ENCODE measurements at places on chromosomes 13 and 19. TPM values are rescaled to one million over a fixed set of nuclear protein-coding genes. Genes with fewer than 3 reads are reported as not detected.

GRCh38 chr19:55242517-55242916 is 14.0 kb upstream of the TMEM86B start:
- no peak overlapping the region for H3K4me3 ChIP-seq
- no peak overlapping the region for H3K27ac ChIP-seq
- no peak for DNase-seq
- H3K4me1 ChIP-seq = no peaks in the 10 kb centered on the region

DNA sequence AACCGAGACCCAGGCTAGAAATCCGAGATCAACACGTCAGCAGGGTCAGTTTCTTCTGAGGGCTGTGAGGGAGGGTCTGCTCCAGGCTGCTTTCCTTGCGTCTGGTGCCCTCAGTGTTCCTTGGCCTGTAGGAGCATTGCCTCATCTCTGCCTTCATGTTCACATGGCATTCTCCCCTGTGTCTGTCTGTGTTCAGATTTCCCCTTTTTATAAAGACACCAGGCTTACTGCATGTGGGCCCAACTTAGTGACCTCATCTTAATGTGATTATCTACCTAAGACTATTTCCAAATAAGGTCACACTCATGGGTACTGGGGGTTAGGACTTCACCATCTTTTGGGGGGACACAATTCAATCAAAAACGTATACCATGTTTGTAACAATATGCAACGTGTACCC is 57.2 kb upstream of the C1QTNF9 start:
- no peak overlapping the region for H3K27ac ChIP-seq
- peaks cover 8% of the 10 kb centered on the region for H3K4me1 ChIP-seq
- no peak overlapping the region for H3K4me3 ChIP-seq
- no peaks in the 10 kb centered on the region for H3K27me3 ChIP-seq

- no peaks in the 10 kb centered on the region for H3K27me3 ChIP-seq
- peaks cover 14% of the 10 kb centered on the region for H3K4me1 ChIP-seq
- no peak overlapping the region for H3K27ac ChIP-seq
- no peak overlapping the region for H3K4me3 ChIP-seq
- DNase-seq = no peak
- H3K36me3 ChIP-seq = no peaks in the 10 kb centered on the region
Measured at GRCh38 chr13:101406791-101407190, 9.5 kb downstream of the NALCN start.

DNA sequence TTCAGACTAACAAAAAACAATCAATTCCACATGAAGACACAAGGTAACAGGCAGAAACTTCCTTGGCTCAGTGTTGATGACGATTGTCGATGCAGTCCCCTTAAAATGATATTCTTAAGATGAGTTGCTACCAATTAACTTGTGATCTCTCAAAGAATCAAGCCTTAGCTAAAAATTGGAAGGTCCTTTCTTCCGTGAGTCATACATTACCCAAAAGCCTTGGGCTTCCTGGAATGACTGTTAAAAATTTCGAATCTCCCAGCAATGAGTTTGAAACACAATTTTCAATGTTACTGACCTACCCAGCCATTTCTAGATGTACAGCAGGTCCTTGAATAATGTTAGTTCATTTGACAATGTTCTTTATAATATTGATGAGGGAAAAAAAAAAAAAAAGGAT is 28.0 kb upstream of the RB1 start:
- H3K4me1 ChIP-seq = no peaks in the 10 kb centered on the region
- no peak for DNase-seq
- H3K4me3 ChIP-seq = no peak overlapping the region
- H3K27ac ChIP-seq = no peak overlapping the region

DNA sequence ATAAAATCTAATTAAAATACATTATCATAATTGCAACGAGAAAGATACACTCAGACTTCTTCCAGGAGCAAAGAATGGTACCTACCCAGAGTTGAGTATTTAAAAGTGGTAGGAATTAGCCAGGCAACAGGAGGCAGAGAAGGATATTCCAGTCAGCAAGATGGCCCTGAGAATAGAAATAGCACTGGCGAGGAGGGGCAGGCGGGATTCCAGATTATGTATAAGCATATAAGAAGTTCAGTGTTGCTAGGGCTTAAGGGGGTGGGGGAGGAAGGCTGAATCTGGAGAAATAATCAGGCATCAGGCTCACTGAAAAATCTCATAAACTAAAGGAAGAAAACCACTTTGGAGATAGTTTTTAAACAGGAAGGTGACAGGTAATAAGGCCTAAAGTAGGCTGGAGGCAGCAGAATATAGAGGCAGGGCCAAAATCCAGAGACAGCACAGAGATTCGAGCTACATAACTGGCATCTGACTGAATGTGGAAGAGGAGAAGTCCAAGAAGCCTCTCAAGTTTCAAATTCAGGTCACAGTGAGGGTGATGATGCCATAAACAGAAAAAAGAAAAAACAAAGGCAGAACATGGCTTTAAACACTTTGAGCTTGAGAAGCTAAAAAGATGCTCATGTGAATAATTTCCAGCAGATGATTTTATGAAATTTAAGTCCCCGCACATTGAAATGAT is 7.5 kb downstream of the KPNA3 start:
- no peaks in the 10 kb centered on the region for H3K27me3 ChIP-seq
- no peak for DNase-seq
- no peak overlapping the region for H3K4me3 ChIP-seq
- no peaks in the 10 kb centered on the region for H3K36me3 ChIP-seq

- peak overlapping the region; percentile 57 for H3K4me3 ChIP-seq
- H3K27ac ChIP-seq = no peak overlapping the region
- H3K4me1 ChIP-seq = peaks cover 6% of the 10 kb centered on the region
- peaks cover 3% of the 10 kb centered on the region for H3K27me3 ChIP-seq
- DNase-seq = peak; percentile 86
Measured at GRCh38 chr13:52127783-52128702, 830 bp downstream of the NEK5 start.

DNA sequence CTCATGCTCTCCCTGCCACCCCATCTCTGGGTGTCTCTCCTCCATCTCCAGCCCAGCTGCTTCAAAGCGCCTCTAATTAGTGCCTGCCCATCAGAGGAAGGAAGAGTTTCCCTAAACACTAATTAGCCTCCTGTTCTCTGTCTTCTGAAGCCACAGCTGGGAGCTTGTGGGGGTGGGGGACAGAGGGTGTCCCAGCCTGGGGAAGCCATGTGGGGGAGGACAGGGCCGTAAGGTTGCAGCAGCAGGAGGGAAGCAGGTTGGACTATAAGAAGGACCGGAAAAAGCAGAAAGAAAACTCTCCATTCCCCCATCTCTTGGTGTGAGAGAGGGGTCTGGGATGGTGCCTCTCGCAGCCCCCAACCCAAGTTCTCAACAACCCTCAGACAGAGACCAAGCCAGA is 26.2 kb downstream of the SLC8A2 start:
- peaks cover 23% of the 10 kb centered on the region for H3K4me1 ChIP-seq
- no peak overlapping the region for H3K27ac ChIP-seq
- H3K4me3 ChIP-seq = peak overlapping the region; percentile 67
- DNase-seq = no peak
- peaks cover 23% of the 10 kb centered on the region for H3K27me3 ChIP-seq
- no peaks in the 10 kb centered on the region for H3K36me3 ChIP-seq

- H3K27ac ChIP-seq = no peak overlapping the region
- no peaks in the 10 kb centered on the region for H3K36me3 ChIP-seq
- no peaks in the 10 kb centered on the region for H3K27me3 ChIP-seq
- no peak for DNase-seq
Measured at GRCh38 chr13:58542530-58542929, 911.0 kb downstream of the PCDH17 start.

DNA sequence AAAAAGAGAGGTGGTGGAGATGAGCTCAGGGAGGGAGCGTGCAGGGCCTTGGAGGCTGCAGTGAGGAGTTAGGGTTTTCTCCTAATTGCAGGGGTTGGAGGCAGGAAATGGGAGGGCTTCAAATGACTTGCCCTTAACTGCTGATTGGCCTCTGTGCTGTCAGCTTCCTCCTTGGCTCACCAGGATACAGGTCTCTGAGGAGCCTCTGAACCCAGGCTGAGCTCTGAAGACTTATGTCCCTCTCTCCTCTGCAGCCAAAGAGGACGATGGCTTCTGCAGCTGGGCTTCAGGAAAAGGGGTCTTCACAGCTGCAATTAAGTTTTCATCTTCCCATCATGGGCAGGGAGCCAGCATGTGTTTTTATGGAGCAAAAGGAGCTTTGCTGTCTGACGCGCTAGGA is 6.7 kb upstream of the RANBP3 start:
- DNase-seq = no peak
- peaks cover 10% of the 10 kb centered on the region for H3K4me1 ChIP-seq
- no peaks in the 10 kb centered on the region for H3K27me3 ChIP-seq
- no peak overlapping the region for H3K4me3 ChIP-seq
- no peak overlapping the region for H3K27ac ChIP-seq

DNA sequence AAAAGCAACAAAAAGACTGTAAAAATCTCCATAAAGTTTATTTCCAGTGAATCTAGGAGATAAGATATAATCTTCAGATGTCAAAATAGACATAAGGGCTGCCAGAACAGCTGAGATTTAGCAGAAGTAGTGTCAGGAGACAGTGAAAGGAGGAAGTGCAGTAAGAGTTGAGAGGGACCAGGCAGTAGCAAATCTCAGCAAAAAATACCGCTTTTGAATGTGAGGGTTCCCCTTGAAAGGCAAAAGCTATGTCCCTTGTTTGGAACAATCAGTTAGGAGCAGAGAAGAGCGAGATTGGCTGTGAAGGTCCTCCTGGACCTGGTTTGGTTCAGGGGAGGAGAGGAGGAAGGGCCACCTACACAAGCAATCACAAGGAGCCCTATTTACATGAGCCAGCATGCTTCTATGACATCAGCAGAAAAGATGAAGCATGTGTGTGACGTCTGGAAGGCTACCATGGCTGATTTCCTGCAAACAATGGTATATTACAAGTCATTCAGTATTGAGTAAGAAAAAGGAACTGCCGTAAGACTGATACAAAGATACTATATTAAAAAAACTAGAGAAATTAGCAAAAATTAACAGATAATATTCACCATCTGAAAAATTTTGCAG is 98.9 kb upstream of the SIAH3 start:
- H3K4me1 ChIP-seq = no peaks in the 10 kb centered on the region
- DNase-seq = no peak
- H3K36me3 ChIP-seq = no peaks in the 10 kb centered on the region
- H3K27me3 ChIP-seq = no peaks in the 10 kb centered on the region

GRCh38 chr19:44807652-44808462 is 1.0 kb upstream of the BCAM start:
- peak overlapping the region; percentile 85 for H3K4me3 ChIP-seq
- no peaks in the 10 kb centered on the region for H3K36me3 ChIP-seq
- peaks cover 48% of the 10 kb centered on the region for H3K27me3 ChIP-seq
- peak; percentile 99 for DNase-seq
- peak overlapping the region; percentile 98 for H3K27ac ChIP-seq

DNA sequence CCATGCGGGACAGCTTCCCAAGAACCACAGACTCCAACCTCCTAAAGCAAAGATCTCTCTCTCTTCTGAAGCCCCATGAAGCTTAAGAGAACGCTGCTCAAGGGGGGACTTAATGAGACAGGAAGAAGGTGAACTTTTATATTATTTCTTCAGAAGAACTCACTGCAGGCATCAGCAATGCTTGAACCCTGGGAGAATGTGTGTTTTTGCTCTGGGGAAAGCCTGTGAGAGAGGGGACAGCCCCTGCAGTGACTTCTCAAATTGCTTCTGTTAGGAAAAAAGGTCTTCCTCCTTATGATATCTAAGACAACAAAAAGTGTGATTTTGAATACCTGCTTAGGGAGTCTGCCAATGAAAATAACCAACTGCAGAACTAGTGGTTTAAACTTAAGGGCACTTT is 23.0 kb downstream of the GJA3 start:
- no peak overlapping the region for H3K4me3 ChIP-seq
- no peak overlapping the region for H3K27ac ChIP-seq

DNA sequence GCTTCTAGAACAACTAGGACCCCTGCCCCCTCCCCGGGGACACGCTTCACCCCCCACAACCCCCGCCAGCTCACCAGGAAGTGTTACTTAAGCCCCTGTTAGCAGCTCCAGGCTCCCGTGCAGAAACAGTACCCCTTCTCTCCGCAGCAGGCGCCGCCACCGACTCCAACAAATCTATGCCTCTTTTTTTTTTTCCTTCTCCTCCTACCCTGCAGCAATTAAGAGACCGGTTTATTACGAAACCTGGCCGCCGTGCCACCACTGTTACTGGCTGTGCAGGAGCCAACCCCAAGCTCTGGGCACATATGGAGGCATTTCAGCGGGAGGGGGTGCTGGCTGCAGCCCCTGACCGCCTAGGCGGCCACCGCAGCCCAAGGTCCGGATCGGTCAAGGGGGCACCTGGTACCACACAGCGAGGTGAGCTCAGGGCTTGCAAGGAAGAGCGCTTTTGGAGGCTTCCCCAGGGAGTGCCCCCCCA is 2.4 kb downstream of the GADD45B start:
- H3K4me3 ChIP-seq = peak overlapping the region; percentile 99
- peak; percentile 78 for DNase-seq
- H3K36me3 ChIP-seq = no peaks in the 10 kb centered on the region

GRCh38 chr19:2469102-2469914 is 6.6 kb upstream of the GADD45B start:
- H3K4me3 ChIP-seq = no peak overlapping the region
- H3K36me3 ChIP-seq = no peaks in the 10 kb centered on the region
- H3K4me1 ChIP-seq = 0 out of 2 replicates have a peak, but pooled peaks cover 6% of the 10 kb centered on the region
- no peak overlapping the region for H3K27ac ChIP-seq
- peak; percentile 65 for DNase-seq
- H3K27me3 ChIP-seq = no peaks in the 10 kb centered on the region

DNA sequence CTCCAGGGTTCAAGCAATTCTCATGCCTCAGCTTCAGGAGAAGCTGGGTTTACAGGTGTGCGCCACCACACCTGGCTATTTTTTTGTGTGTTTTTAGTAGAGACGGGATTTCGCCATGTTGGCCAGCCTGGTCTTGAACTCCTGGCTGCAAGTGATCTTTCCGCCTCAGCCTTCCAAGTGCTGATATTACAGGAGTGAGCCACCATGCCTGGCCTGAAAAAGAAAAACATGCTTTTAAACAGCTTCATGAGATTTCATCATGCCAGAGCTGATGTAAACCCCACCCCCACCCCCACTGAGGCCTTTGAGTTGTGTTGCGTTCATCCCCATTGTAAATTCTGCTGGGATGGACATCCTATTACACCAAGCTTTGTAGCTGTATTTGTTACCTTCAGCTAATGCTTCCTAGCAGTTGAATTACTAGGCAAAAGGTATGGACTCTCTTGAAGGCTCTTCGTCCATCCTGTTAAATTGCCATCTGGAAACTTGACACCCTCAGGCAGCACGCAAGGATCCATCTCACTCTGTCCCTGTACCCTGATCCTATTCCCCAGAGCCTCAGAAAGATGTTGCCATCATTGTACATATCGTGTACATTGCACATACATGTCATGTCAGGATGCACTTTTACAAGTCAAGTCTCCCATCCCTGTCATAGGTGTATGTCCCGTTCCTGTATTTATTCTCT is 47.3 kb downstream of the NFIX start:
- H3K4me3 ChIP-seq = no peak overlapping the region
- no peak overlapping the region for H3K27ac ChIP-seq
- 0 out of 2 replicates have a peak, but pooled peaks cover 3% of the 10 kb centered on the region for H3K4me1 ChIP-seq
- no peak for DNase-seq
- no peaks in the 10 kb centered on the region for H3K36me3 ChIP-seq

Gene BEST2
- total RNA-seq = 10.4 TPM

Gene POU4F1
- total RNA-seq = 0.03 TPM

Gene MUC16
- 0.42 TPM for total RNA-seq

Gene PALM
- total RNA-seq = 26.1 TPM

Gene GPR183
- not detected for total RNA-seq

Gene SSC5D
- total RNA-seq = 1.2 TPM

Gene PEG3
- total RNA-seq = not detected

Gene ZNF723
- total RNA-seq = 0.59 TPM

Gene C19orf12
- total RNA-seq = 13.0 TPM

Gene TMEM221
- total RNA-seq = 0.90 TPM

Gene ATP1A3
- 33.1 TPM for total RNA-seq
